Activated CD8-positive, alpha-beta memory T cell treated with anti-CD3 and anti-CD28 coated beads, Interleukin-2, amount 50 U/mL, for 48 hours (primary cell): ENCODE measurements at places on chromosomes 5 and 9.

DNA sequence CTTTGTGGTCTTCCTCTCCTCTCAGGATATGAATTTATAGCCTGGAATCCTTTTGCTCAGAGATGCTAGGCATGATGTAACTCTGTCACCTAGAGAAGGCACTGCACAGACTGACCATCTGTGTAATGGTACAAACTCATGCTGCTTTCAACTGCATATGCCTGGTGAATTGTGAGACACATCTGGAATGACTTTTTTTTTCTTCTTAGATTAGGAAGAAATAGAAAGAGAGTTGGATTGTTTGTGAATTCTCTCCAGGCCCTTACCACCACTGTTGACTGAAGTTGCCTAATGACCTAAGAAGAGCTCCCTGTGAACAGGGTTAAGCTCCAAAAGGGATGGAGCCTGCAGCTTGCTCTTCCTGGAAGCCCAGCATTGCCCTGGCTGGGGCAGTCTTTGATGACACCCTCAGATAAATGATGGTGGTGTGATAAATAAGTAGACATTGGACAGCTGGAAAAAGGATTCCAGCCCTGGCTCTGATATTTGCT lies 47.8 kb upstream of the TRIM32 start:
- DNase-seq, result no peak

- DNase-seq, result no peak
Observed at GRCh38 chr9:79817438-79818004, 245.8 kb downstream of the TLE4 start.

DNA sequence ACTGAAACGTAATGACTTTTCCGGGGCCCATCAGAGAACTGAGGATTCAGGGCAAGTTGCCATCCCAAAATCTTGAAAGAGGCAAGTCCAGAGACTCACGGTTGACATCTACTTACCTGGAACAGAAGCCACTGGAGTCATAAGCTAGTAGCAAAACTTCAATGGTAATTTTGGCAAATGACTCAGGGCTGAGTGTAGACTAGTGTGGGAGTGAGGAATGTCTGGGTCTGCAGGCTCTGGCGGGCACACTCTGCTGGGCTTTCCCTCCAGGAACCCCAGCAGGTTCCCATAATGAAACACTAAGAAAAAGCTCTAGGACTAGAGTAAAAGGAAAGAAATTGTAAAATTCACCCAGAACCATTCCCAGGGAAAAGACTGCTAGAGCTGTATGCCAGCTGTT lies 122.9 kb upstream of the NFIL3 start:
- DNase-seq, result no peak

- no peak for DNase-seq
Observed at GRCh38 chr5:89722538-89722937, 687.0 kb downstream of the CETN3 start.

- DNase-seq, result no peak
Observed at GRCh38 chr9:35067056-35067455, 5.4 kb downstream of the VCP start.

DNA sequence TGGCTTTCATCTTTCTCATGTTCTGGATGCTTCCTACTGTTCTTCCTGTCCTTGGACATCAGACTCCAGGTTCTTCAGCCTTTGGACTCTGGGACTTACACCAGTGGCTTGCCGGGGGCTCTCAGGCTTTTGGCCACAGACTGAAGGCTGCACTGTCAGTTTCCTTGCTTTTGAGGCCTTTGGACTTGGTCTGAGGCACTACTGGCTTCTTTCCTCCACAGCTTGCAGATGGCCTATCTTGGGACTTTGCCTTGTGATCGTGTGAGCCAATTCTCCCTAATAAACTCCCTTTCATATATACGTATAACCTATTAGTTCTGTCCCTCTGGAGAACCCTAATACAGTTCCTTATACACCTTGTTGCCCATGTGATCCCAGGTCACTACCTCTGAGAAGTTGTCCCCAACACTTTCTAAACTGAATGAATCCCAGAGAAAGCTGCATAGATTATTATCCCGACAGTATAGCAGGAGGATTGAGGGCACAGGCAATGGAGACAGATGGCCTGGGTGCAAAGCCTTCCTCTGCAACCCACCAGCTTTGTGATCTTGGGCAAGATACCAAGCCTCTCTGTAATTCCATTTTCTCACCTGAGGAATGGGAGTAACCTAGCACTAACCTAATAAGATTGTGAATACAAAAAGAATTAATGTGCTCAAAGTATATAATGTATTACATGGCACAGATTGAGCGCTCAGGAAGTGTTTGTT lies 449.6 kb upstream of the BRINP1 start:
- no peak for DNase-seq

- DNase-seq, result no peak
Observed at GRCh38 chr5:103366918-103367549, 108.5 kb downstream of the MACIR start.

DNA sequence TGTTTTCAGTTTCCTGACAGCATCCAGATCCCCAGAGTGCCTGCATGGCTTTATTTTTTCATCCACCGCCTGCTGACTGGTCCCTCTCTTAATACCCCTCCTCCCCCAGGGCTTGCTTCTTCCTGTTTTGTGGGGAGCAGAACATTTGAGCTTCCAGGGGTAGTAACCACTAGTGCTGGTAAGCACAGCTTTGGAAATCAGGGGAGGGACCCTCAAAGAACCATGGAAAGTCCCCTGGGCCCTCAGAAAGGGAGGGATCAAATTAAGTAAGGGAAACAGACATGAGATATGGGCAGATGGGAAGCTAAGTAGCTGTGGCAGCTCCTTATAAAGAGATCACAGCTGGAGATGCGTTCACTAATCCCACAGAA lies 26.8 kb downstream of the GRIA1 start:
- DNase-seq, result no peak

- no peak for DNase-seq
Observed at GRCh38 chr5:90562341-90562740, 3.7 kb downstream of the ADGRV1 start.

DNA sequence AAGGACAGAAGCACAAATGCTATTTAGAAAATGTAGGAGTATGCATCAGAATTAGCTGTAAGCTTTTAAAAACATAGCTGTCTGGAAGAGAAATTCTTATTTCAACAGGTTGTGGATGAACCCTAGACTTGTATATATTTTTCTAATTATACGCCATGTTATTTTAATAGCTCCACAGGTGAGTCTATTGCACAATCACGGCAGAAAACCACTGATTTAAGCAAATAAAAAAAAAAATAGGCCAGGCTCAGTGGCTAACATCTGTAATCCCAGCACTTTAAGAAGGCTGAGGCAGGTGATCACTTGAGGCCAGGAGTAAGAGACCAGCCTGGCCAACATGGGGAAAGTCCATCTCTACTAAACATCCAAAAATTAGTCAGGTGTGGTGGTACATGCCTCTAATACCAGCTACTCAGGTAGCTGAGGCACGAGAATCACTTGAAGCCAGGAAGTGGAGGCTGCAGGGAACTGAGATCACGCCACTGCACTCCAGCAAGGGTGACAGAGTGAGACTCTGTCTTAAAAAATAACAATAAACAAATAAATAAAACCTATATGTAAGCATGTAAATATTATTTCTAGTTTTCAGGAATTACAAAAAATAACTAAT lies 11.7 kb downstream of the TRIM23 start:
- DNase-seq, result no peak

GRCh38 chr9:124285903-124286291 lies 28.1 kb downstream of the NEK6 start:
- peak; percentile 71 for DNase-seq

DNA sequence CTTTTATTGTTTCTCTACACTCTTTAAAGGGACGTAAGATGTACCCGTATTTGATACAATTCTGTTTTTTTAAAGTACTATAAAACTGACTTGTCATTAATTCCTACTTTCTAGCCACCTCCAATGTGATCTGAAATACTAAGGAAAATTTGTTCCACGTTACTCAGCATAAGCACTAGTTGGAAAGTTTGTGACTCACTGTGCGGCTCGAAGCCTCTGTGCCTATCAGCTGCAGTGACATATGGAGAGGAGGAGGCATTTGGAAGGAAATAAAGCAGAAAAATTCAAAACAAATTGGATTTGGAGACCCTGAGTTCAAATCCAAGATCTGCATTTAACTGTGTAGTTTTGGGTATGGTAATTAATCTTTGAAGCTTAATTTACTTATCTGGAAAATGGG lies 339.3 kb downstream of the BRINP1 start:
- DNase-seq, result no peak

GRCh38 chr9:123974471-123974870 lies 37.1 kb upstream of the LHX2 start:
- DNase-seq, result no peak

GRCh38 chr5:160473681-160474080 lies 52.0 kb downstream of the PTTG1 start:
- no peak for DNase-seq

GRCh38 chr5:126851501-126852011 lies 74.6 kb downstream of the LMNB1 start:
- no peak for DNase-seq
